Fibroblast of the conjunctiva (primary cell): ENCODE measurements at places on chromosomes 12 and 14.

DNA sequence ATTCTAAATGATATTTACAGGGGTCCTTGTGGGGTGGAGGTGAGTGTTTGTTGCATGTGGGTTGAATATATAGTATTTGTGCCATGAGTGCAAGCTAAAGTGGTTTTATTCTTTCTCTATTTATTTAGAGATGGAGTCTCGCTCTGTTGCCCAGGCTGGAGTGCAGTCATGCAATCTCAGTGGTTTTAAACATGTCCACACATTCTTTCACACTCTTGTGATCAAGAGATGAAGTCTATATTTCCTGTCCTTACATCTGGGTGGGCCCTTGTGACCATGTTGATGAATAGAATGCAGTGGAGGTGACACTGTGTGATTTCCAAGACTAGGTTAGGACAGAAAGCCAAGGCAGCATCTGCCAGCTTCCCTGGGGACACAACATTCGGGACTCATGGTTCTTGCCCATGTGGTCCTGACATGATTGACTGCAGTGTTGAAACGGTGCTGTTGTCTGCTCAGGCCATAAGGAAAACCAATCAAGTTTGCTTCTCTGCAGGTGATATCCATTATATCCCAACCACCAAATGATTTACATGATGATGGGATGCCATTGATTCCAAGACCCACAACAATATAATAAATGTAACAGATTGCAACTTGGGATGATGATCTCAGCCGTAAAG lies 172.6 kb downstream of the SUDS3 start:
- DNase-seq = no peak

GRCh38 chr12:1553536-1553935 lies 40.8 kb downstream of the FBXL14 start:
- no peak for DNase-seq

DNA sequence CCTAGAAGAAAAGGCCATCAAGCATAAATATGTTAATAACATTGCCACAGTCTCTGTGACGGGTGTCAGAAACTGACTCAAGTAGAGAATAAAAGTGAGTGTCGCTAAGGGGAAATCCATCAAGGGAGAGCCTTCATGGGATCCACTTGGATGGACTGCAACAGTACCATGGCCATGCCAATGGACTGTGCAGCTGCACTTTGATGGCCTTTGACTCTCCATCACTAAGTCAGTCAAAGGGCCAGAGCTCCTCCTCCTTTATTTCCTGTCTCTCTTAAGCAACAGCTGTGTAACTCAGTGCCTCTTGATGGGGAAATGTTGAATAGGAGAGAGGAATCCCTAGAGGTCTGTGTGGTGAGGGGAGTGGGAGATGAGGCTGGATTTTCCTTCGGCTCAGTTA lies 335.2 kb downstream of the BMP4 start:
- no peak for DNase-seq

DNA sequence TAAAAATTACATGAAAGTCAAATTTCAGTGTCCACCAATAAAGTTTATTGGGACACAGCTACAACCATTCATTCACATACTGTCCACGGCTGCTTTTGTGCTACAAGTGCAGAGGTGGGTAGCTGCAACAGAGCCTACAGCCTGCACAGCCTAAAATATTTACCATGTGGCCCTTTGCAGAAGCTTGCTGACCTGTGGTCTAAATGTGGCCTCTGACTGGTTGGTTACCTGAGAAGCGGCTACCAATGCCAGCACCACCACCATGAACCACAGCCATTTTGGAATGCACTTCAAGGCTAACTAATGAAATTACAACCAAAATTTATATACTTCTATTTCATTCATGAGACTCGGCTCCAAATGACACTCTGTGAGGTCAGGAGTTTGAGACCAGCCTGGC lies 58.6 kb downstream of the NT5DC3 start:
- no peak for DNase-seq

GRCh38 chr12:47553266-47553665 lies 152.6 kb downstream of the RPAP3 start:
- DNase-seq = no peak

DNA sequence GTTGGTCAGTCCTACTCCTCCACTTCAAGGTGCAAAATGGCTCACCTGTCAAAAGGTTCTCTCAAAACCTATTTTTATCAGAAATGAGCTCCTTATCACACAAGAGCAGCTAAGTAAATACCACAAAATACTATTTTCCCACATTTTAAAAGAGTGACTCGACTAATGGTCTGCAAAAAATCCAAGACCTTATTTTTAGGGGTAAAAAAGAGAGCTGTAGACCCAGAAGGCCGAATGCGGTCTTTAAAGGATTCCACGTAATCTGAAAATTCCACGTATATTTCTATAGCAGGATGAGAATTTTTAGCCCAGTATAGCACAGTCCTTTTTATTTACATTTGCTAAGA lies 3.8 kb downstream of the C14orf93 start:
- no peak for DNase-seq

- DNase-seq = no peak
These were observed 22.9 kb downstream of the DICER1 start for GRCh38 chr14:95134304-95134933.

GRCh38 chr14:72555609-72556000 lies 338.3 kb downstream of the DPF3 start:
- DNase-seq = no peak

DNA sequence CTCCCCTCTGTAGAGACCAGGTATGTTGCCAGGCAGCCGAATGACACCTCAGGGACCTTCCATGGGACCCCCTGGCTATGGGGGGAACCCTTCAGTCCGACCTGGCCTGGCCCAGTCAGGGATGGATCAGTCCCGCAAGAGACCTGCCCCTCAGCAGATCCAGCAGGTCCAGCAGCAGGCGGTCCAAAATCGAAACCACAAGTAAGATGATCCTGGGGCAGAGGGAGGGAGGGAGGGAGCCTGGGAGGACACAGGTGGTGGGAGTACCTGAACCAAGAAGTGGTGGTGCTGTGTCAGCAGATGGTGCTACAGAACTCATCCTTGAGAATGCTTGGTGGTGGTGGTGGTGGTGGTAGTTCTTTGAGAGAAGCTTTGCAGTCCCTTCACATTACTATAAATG lies 1.0 kb downstream of the SMARCD1 start:
- DNase-seq = no peak

- no peak for DNase-seq
These were observed 345.3 kb downstream of the RPL10L start for GRCh38 chr14:46306267-46306666.

DNA sequence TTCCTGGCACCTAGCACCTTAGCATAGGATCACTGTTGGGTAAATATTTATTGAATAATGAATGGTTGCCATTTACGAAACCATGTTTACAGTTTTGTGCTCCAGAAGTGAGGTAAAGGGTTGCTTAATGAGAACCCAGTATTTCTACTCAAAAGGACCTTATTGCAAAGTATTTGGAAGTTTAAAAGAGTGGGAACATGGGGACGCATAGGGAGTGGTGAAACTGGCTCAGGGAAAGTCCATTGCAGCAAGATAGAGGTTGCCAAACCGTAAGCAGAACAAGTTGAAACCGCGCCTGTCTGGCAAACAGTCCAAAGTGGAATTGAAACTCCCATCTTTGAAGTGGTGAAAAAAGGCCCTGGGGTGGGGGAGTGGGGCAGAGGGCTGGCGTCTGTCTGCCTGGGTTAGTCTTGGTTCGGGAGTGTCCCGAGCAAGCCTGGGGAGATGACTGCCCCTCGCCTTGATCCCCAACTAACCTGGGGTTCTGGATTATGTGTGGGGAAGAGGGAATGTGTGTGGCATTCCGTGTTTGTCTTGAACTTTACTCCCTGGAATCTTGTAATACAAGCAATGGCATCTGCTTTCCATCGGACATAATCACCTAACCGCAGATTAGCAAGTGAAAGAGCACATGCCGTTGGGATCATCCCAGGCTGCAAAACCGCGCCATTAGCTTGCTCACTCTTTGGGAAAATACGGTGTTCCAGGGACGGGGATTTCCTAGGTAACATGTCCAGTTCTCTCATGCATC lies 7.2 kb downstream of the ALDH2 start:
- DNase-seq = peak; percentile 67

DNA sequence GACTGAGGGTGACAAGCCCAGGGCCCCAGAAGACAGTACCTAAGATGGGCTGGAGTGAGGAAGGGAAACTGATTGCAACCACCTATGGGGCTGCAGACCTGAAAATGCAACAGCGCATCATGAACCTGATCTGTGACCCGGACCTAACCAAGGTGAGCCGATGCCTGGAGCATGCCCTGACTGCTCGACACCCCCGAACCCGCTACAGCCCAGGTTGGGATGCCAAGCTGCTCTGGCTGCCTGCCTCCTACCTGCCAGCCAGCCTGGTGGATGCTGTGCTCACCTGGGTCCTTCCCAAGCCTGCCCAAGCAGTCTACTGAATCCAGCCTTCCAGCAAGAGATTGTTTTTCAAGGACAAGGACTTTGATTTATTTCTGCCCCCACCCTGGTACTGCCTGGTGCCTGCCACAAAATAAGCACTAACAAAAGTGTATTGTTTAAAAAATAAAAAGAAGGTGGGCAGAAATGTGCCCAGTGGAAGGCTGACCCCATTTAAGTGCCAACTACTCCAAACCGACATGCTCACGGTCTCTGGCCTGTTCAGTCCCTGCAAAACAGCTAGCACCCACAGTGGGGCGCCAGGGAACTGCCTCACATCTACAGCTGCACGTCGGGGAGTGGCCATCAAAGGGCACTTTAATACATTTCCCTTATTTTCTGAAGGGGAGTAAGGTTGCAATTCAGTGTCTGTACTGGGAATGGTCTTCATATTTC lies 4.2 kb downstream of the RDH5 start:
- peak; percentile 74 for DNase-seq

DNA sequence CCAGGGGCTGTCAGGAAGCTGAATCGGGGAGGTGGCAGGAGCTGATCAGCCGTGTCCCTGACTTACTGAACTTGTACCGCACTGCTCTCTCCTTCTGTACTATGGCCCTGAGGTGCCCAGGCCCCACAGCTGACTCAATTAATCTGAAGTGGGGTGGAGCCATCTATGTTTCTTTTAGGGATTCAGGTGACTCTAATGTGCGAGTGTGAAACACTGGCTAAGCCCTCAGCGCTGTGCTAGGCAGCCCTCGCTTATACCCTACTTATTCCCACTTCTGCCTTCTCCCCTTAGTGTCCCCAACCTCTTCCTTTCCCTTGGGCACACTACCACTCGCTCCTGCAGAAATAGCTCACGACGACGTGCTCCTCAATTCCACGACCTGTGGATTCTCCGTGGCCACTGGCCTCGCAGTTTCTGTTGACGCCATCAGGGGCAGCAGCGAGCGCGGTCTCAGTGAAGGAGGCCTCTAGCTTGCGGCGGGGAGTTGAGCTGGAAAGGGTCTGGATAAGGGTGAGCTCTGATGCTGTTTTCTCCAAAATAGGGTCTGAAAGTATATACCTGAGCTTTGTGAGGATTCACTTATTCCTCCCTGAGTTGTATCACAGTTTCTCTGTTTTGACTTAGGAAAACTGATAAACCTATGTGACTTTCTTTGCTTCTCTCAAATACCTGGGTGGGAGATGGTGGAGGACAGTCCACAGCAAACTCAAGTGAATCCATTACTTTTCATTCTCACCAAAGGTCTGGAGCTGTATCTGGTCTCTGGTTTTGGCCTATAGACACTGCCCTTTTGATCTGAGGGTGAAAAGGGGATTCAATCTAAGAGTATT lies 167.6 kb downstream of the SLC41A2 start:
- DNase-seq = no peak

GRCh38 chr14:73760598-73761586 lies 46.7 kb upstream of the PNMA1 start:
- no peak for DNase-seq

DNA sequence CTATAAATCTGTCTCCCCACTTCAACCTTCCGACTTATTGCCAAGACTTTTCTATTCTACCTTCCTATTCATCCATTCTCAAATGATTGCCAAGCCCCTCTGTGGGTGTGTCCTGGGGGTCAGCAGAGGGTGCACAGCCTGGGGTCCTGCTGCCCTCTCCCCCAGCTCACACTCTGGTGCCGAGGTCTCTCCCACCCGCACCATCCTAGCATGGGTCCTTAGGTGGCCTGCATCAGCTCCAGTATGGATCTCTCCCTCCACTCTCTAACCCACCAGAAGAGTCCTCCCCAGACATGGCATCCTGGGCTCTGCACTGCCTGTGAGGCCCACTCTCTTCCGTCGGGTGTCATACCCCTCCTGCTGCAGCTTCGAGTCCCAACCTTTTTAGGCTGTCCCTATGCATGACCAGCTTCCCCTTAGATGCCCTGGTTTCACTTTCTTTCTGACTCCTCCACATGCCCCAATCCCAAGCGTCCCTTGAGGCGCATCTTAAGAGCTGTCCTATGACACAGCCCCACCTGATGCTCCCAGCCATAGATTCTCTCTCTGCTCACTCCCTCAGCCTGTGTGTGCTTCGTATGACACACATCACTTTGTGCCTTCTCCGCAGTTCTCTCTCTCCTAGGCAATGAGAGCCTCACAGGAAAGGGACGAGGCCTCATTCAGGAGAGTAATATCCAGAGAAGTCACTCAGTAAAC lies 43.9 kb downstream of the GIT2 start:
- no peak for DNase-seq

GRCh38 chr12:48817873-48818830 lies at the start of gene CACNB3:
CACNB3 (plus strand) TSS chr12:48818496; CDS start chr12:48818930, 434 bp downstream.
- DNase-seq = no peak

DNA sequence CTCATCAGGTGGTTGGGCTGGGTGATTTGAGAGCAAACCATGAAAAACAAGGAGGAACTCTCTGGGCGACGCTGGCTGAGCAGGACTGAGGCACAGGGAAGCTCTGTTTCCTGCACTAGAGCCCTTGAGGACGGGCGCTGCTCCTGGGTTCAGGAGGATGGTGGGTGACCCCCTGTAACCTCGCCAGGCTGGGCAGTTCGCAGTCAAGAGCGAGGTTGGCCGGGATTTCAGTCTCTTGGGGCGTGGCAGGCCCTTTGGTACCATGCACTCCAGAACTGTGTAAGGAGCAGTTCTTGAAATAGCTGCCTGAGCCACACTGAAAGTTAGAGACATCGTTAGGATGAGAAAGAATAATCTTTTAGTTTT lies 202.2 kb downstream of the TSPAN9 start:
- DNase-seq = no peak
